ENCODE measurements at places on chromosomes 3 and 15.

DNA sequence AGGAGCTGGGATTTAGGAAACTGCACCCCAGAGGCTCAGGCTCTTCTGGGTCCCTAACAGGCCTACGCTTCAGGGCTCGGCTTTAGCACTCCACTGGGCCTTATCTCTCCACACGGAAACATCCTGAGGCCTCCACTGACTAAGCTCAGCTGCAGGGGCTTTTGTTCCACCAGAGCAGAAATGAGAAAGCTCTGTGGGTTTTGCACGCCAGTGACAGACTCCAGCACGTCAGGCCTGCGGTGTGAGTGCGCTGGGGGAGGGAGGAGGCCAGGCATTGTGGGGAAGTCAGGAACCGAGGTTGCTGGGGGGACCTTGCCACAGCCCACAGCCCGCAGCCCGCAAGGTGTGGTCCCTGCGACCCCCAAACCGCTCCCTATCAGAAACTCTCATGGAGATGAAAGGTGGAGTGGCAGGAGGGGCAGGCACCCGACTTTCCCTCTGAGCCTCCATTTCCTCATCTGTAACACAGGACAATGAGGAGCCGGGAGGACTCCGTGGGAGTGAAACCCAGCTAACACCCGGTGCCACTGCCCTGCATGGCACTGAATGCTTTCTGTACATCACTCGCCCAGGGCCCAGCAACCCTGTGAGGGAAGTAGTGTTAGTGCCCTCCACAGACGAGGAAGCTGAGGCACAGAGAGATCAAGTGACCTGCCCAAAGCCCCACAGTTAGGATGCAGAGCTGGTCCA is 106.5 kb downstream of the TPRA1 start:
- DNase-seq, result no peak

DNA sequence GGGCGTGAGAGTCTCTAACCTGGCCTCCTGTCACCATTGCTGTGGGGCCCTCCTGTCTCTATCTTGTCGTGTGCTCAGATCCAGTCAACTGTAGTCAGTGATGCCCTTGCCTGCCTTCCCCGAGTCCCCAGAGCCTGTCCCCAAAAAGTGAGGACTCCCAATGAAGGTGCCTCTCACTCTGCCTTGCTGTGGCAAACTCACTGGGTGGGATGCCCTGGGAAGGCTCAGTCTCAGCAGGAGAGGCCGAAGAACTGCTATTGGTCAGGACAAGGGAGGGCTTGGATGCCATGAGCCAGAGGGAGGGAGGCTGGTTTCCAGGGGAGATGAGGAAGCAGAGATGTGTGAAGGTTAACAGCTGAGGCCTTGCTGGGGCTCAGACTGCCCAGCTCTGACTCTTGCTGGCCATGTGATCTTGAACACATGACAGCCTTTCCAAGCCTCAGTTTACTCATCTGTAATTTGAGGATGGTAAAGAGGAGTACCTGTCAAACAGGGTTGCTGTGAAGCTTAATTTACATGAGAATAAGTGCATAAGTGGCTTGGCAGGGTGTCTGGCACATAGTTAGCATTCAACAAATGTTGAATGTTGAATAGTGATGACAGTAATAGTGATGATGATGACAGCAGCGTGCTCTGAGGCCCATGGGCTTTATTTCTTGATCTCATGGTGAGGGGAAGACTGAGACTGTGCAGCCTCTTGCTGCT is 8.2 kb downstream of the KY start:
- DNase-seq, result no peak

- no peak for DNase-seq
These were observed 6.3 kb downstream of the IDH3A start for GRCh38 chr15:78155355-78155939.

DNA sequence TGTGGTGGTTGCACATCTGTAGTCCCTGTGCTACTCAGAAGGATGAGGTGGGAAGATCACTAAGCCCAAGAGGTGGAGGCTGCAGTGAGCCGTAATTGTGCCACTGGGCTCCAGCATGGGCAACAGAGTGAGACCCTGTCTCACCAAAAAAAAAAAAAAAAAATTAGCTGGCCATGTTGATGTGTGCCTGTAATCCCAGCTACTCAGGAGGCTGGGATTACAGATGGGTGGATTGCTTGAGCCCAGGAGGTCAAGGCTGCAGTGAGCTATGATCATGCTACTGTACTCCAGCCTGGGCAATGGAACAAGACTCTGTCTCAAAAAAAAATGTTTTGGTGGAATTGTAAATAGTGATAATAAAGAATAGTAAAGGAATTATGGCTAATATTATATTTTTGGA is 9.9 kb downstream of the ATRIP start:
- no peak for DNase-seq

- DNase-seq, result no peak
These were observed 89.3 kb downstream of the CCNL1 start for GRCh38 chr3:157070678-157070999.
